H4 (cell line): ENCODE measurements at places on chromosomes 11 and 22.

DNA sequence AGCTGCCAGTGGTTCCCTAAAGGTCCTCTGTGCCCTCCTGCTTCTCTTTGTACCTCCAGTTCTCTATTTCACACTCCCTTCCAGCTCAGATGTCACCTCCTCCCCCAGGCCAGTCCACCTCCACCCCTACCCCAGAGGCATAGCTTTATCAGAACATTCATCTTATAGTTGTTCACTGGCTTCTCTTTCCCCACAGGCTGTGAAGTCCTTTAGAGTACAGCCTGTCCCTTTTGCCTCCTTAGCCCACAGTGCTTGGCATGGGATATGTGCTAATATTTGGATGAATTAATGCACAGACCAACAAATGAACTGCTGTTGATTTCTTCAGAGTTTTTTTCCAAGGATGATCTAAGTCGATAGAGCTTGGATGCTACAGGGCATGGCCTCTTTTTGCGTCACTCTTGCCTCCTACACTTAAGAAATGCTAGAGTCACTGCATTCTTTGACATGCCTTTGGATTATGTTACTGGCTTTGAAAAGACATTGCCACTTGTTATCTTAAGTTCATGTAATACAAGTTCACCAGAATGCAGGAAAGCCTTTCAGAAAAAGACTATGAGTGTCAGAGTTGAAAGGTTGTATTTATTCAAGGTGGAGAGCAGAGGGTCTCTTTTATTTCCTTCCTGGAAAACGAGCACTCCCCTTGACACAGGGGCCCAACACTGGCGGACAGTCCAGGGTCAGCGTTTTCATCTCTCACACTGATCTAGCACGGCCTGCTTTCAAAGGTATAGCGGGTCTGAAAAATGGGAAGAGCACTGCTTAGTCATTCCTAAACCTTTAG is 75.7 kb downstream of the PISD start:
- DNase-seq = no peak

- DNase-seq = no peak
Measured at GRCh38 chr11:77067861-77068443, 1.2 kb downstream of the CAPN5 start.

DNA sequence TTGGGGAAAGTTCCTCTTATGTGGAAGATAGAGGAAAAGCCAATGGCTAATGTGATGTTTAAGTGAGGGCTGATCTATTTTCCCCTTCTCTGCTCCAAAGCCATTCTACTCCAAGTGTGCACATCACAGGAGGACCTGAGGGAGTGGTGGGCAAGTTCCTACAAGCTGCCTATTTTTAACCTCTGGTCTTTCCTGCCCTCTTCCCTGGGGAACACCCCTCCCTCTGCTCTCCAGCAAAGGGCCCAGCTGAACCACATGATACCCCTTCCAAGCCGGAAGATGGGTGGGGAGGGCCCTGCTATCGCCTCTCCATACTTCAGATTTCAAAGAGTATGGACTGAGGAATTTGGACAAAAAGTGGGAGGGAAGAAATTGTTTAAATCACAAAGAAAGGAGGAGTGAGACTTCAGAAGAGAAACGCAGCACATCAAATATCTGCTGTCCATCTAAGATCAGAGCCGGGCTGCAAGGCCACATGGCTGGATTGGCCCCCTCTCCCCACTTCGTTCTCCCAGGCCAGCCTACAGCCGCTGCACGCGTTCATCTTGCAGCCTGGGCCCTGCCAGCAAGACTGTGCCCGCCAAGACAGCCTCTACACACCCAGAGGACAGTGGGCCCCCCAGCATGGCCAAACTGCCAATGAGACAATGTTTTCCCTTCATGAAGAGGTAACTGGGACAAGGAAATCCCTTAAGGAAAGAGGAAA is 77.5 kb downstream of the MICAL3 start:
- DNase-seq = no peak

- no peak for DNase-seq
Measured at GRCh38 chr22:28716686-28717085, 24.9 kb downstream of the CHEK2 start.

GRCh38 chr11:61968758-61969390 is 1.4 kb upstream of the FTH1 start:
- DNase-seq = no peak
